ENCODE measurements at places on chromosomes 16 and 17.
A peak's percentile ranks its signal among the peaks of the same experiment; 100 is the strongest.

GRCh38 chr16:87126403-87127025, 190.7 kb downstream of the C16orf95 start:
- DNase-seq = no peak

- DNase-seq = no peak
Observed at GRCh38 chr16:11168386-11169051, 87.5 kb downstream of the SOCS1 start.

GRCh38 chr16:81237282-81237681, 1.2 kb upstream of the BCO1 start:
- DNase-seq = no peak

- DNase-seq = no peak
Observed at GRCh38 chr16:84643180-84643583, 5.1 kb upstream of the KLHL36 start.

DNA sequence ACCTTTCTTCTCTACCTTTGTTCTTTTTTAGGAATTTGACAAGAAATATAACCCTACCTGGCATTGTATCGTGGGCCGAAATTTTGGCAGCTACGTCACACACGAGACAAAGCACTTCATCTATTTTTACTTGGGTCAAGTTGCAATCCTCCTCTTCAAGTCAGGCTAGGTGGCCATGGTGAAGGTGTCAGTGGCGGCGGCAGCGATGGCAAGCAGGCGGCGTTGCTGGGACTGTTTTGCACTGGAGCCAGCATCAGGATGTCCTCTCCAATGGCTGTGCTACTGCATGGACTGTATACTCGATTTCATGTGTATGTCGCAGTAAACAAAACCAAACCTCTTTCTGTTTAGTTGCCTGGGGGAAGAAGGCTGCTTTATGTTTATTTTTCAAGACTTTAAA, 5.9 kb downstream of the DYNLL2 start:
- no peak for DNase-seq

- no peak for DNase-seq
Observed at GRCh38 chr16:68244481-68244902, 681 bp upstream of the PLA2G15 start.

DNA sequence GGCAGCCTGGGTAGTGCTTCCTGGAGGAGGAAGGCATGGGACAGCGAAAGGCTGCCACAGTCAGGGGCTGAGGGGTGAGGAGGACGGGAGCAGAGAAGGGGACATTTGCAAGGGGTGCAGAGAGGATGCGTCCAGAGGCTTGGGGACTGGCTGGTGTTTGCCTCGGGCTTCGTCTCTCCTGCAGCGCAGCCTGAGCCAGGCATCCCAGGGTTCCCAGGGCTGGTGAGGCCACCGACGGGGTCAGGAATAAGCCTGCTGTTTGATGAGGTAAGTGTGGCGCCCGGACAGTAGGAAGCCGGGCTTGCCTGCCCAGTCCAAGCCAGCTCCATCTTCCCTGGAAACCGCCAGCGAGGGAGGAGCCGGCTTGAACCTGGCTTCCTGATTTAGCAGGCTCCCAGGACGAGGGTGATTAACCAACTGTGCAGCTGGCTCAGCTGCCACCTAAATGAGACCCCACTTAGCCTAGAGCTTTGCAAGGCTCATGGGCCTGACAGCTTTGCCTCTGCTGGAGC, 47.8 kb downstream of the PITPNM3 start:
- DNase-seq = no peak

- no peak for DNase-seq
Observed at GRCh38 chr16:11099672-11100205, 155.4 kb downstream of the CLEC16A start.

DNA sequence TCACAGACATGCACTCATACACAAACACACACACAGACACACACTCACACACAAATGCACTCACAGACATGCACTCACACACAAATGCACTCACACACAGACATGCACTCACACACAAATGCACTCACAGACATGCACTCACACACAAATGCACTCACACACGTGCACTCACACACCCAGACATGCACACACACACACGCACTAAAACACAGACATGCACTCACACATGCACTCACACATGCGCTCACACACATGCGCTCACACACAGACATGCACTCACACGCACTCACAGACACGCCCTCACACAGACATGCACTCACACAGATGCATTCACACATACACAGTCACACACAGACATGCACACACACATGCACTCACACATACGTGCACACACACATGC, 2.7 kb upstream of the ZNF469 start:
- DNase-seq = no peak

DNA sequence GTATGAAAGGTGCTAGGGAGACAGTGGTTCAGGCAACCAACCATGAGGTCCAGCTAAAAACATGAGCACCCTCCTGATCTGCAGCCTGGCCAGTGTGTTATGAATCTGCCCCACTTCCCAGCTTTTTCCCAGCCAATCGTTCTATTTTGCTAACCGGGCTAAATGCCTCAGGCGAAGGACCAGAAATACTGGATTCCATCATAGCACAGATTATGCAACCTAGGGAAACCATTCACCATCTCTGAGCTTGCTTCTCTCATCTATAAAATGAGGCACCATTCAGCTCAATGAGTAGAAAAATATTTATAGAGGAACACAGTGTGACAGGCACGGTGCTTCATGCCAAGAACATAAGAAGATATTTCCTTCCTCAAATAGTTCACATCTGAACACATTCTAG, 45.2 kb upstream of the NUDT7 start:
- no peak for DNase-seq

DNA sequence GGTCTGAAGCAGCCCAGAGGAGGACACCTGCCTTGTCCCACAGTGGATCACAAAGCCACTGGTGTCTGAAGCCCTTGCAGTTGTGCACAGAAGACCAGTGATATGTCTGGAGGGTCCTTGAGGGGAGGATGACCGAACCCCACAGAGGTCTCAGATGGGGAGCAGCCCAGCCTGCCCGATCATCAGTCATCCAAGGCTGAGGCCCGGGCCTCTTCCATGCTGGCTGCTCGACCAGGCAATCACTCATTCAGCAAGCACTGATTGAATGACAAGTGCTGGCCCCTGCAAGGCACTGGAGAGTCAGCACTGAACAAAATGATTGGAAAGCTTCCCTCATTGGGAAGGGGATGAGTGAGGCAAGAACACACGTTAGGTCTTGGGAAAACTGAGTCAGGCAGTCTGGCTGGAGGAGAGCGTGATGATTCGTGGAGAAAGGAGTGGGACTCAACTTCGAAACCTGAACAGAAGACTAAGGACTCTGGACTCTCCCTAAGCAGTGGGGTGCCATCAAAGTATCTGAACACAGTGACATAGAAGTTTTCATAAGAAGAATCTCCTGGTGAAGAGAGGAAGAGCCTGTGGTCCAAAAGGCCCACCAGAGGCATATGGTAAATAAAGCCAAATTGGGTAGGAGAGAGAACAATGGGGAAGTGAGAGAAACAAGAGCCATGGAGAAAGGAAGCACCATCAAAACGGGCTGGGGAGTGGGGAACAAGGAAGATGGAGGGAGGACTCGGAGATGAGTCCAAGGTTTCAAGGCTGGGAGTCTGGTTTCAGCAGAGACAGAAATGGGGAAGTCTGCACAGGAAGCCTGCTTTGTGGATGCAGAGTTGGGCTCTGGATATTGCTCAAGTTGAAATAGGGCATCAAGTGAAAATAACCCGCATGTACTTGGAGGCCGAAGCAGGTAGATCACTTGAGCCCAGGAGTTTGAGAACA, 10.2 kb downstream of the PIK3R5 start:
- no peak for DNase-seq

- no peak for DNase-seq
Observed at GRCh38 chr16:89385712-89386111, 104.6 kb downstream of the ANKRD11 start.

- DNase-seq = peak; percentile 24
Observed at GRCh38 chr17:59853168-59853918, 39.4 kb downstream of the TUBD1 start.

DNA sequence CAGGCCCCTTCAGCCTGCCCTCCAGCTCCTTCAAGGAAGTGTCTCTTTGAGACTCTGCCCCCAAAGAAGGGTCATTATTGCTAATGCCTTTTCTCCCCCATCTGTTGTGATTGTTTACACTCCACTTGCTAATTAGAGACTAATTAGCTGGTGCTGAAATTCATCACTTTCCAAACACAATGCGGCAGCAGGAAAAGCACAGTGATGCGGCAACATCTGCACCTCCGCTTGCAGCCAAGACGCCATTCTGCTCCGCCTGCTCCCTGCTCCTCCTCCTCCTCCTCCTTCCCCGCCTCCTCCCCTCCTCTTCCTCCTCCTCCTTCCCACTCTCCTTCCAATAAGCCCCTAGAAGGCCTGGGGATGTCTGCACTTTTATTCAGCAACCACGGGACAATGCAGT, 110.5 kb downstream of the SDK2 start:
- DNase-seq = no peak

- DNase-seq = no peak
Observed at GRCh38 chr16:83011939-83012338, 385.2 kb downstream of the CDH13 start.

GRCh38 chr17:46774108-46774737, 44.3 kb downstream of the WNT3 start:
- no peak for DNase-seq

DNA sequence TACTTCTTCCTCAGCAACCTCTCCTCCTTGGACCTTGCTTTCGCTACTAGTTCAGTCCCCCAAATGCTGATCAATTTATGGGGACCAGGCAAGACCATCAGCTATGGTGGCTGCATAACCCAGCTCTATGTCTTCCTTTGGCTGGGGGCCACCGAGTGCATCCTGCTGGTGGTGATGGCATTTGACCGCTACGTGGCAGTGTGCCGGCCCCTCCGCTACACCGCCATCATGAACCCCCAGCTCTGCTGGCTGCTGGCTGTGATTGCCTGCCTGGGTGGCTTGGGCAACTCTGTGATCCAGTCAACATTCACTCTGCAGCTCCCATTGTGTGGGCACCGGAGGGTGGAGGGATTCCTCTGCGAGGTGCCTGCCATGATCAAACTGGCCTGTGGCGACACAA, 429 bp downstream of the OR2C1 start:
- no peak for DNase-seq

DNA sequence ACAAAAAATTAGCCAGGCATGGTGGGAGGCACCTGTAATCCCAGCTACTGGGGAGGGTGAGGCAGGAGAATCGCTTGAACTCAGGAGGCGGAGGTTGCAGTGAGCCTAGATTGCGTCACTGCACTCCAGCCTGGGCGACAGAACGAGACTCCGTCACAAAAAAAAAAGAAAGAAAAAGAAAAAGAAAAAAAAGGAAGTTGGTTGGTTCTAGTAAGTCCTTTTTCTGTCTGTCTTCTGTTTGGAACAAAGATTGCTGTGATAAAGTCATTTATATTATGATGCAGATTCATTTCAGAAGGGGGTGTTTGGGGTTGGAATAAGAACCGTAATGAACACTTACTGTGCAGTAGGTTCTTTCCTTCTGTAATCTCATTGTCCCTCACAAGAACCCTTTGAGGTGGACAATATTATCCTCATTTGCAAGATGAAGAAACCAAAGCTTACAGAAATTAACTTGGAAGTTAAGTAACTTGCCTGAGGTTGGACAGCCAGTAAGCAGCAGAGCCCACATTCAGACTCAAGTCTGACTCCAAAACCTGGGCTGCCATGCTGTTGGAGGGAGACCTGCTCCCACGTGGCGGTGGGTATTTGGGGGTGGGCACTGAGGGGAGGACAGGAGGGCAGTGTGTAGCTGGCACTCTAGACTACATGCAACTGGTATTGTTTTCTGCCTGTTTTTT, 10.3 kb downstream of the MINK1 start:
- DNase-seq = no peak

GRCh38 chr16:69195369-69196029, 8.5 kb downstream of the SNTB2 start:
- no peak for DNase-seq

DNA sequence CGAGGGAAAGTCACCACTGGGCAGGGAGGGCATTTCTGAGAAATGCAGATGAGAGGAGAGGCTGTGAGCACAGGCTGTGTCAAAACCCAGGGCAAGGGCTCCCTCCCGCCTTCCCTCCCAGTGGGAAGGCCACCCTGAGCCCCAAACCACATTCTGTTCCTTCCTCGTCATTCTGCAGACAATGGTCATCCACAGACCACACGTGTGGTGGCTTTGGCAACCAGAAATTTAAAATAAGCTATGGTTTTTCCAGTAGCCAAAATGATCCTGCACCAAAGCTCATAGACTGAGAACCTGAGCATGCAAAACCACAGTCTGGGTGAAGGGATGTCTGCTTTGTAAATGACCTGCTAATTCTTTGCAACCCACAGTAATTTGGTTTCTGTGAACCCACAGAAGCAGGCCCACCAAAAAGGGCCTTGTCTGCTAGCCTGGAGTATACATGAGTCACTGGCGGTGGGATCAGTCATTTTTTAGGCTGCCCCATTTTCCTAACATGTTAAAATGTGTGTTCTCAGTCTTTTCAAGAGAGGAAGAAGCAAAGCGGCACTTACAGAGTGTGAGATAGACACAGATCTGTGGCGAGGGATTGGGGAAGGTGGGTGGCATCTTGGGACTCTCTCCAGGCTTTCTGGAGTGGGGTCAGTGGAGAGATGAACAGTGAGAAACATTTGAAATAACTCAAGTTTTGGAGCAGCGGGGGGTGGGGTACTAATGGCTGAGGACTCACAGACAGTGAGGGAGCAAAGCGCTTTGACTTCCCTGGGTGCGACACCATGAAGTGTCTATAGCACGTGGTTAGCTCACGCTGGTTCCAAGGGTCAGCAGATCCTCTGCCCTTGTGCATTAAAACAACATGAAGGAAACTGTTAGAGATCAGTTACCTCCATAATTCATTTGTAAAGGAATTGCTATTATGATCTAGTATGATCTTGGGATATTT, 20.5 kb downstream of the GRB7 start:
- peak; percentile 60 for DNase-seq

DNA sequence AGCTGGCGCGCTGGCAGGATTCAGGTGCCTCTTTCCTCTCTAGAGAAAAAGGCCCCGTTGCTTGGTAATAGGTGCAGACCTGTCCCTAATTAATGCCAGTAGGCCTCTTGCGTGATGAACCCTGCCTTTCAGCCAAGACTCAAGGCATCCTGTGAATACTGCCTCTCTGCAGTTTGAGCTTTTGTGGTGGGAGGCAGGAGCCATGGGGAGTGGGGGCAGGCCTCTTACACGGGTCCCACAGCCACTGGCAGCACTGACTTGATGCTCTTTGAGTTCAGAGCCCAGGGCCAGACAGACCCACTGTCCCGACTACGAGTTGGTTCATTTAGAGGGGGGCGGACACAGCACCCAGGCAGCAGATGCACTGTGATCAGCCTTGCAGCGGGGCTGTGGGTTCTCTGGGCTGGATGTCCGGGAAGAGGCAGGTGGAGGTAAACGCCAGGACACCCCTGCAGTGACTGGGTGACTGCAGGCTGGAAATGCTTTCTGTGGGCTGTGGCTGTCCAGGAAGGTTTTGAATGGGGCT, 237.0 kb downstream of the SEC14L1 start:
- DNase-seq = no peak

DNA sequence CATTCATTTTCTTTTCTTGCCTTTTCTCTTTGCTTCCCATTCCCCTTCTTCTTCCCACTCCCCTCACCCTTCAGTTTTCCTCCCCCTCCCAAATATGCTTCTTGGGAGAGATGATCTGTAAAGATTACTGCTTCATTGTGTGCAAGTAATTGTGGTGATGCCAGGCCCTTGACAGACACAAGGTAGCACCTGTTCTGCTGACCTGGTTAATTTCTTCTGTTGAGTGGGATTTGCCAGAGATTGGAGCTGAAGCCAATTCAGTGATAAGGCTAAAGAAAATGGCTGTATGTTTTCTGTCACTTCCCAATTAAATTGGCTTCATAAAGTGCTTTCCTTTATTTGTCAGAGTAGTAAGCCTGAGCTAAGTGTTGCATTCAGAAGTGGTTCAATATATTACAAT, 44.5 kb downstream of the AATF start:
- DNase-seq = no peak
